ENCODE measurements at places on chromosomes 7 and 10. TPM values are rescaled to one million over a fixed set of nuclear protein-coding genes. Genes with fewer than 3 reads are reported as not detected.

Gene GRID2IP
- 0.09 TPM for total RNA-seq

- H3K4me1 ChIP-seq: peaks cover 17% of the 10 kb centered on the region
- no peaks in the 10 kb centered on the region for H3K27me3 ChIP-seq
- peak overlapping the region; percentile 81 for H3K27ac ChIP-seq
- peak; percentile 48 for DNase-seq
- no peaks in the 10 kb centered on the region for H3K36me3 ChIP-seq
- peak overlapping the region; percentile 69 for H3K4me3 ChIP-seq
These were observed 659 bp downstream of the OPTN start for GRCh38 chr10:13100349-13101294.

DNA sequence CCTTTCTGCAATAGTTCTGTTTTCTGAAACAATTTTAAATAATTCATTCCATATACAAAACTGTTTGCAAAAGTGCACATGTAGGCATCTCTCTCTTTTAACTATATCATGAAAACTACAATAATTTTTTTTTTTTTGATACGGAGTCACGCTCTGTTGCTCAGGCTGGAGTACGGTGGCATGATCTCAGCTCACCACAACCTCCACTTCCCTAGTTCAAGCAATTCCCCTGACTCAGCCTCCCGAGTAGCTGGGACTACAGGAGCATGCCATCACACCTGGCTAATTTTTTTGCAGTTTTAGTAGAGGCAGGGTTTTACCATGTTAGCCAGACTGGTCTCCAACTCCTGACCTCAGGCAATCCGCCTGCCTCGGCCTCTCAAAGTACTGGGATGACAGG is 44.0 kb upstream of the SEMA3A start:
- H3K4me1 ChIP-seq: no peaks in the 10 kb centered on the region
- DNase-seq: no peak
- H3K4me3 ChIP-seq: no peak overlapping the region
- no peaks in the 10 kb centered on the region for H3K27me3 ChIP-seq
- H3K36me3 ChIP-seq: no peaks in the 10 kb centered on the region
- no peak overlapping the region for H3K27ac ChIP-seq

- H3K4me3 ChIP-seq: no peak overlapping the region
- H3K4me1 ChIP-seq: peaks cover 9% of the 10 kb centered on the region
- no peak for DNase-seq
- H3K27ac ChIP-seq: no peak overlapping the region
These were observed 18.8 kb upstream of the CHST12 start for GRCh38 chr7:2384354-2385243.

DNA sequence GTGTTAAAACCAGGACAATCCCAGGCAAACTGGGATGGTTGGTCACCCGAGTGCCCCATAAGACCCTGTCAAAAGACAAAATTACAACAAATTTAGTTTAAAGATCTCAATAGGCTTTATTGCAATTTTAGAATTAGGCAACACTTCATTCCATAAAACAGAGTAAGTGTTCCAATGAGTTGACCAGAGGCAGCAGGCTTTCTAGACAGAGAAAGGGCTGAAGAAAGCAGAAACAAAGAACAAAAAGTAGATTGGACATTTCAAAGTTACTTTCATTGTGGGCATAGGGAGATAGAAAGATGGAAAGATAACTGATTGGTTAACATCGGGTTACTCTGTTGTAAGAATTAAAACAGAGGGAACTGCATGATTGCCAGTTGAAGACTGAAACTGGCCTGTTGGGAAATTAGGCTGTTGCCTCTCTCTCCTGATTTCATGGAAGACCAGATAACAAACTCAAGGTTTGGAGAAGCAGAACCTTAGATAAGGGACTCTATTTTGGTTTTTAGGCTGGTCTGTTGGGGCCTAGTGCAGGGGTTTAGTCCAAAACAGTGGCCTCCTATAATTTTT is 36.3 kb downstream of the ENTPD1 start:
- no peak overlapping the region for H3K4me3 ChIP-seq
- peak overlapping the region; percentile 87 for H3K27ac ChIP-seq
- H3K27me3 ChIP-seq: no peaks in the 10 kb centered on the region
- H3K36me3 ChIP-seq: no peaks in the 10 kb centered on the region
- DNase-seq: no peak

DNA sequence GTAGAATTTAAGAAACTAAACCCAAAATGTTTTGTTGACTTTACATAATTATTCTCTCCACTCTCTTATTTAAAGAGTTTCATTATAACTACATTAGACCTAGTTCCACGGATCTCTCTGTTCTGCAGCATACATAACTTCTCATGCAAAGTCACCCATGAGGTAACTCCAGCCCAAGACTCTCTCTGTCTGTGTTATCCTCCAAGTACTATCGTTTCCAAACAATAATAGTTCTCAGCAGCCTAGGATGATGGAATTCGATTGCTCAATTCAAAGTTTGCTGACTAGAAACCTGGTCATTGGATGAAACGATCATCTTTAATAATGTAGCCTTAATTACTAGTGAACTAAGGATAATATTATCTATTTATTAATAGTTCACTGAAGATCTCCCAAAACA is 203.1 kb upstream of the PTN start:
- no peak overlapping the region for H3K27ac ChIP-seq
- H3K36me3 ChIP-seq: no peaks in the 10 kb centered on the region
- no peak overlapping the region for H3K4me3 ChIP-seq
- no peak for DNase-seq
- H3K4me1 ChIP-seq: no peaks in the 10 kb centered on the region

- H3K4me1 ChIP-seq: peaks cover 9% of the 10 kb centered on the region
- peak overlapping the region; percentile 75 for H3K27ac ChIP-seq
- no peak for DNase-seq
- H3K27me3 ChIP-seq: no peaks in the 10 kb centered on the region
These were observed 31.3 kb downstream of the RSBN1L start for GRCh38 chr7:77727527-77727926.

GRCh38 chr10:6045314-6045848 is 16.8 kb downstream of the IL2RA start:
- H3K27me3 ChIP-seq: no peaks in the 10 kb centered on the region
- H3K4me1 ChIP-seq: no peaks in the 10 kb centered on the region
- H3K36me3 ChIP-seq: no peaks in the 10 kb centered on the region
- H3K27ac ChIP-seq: no peak overlapping the region

DNA sequence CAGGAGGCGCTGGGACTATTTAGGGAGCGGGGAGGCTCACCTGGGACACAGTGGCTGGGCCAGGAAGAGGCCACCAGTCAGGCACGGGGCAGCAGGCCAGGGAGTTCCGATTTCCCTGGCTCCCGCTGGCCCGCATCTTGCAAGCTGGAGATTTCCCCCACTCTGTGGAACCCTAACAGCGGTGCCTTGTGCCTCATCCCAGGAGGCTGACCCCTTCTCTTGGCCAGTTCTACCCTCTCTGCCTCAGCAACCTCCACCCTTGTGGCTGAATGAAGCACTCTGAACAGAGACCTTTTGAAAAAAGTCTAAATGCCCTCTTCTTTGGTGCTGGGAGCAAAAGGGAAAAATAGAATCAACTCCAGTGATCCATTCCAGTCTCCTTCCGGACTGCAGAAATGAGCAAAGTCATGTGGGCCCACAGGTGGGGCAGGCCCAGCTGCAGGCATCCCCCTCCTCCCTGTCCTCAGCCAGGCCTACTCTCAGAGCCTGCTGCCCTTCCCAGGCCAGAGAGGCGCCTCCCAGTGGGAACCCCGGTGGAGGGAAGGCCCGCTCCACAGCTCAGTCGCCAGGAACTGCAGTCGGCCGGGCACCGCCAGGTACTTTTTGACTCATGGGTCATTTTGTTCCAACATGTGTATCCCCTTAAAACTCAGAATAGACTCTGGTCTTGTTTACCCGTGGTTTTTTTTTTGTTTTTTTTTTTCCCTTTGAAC is 155.5 kb downstream of the ZNF248 start:
- no peaks in the 10 kb centered on the region for H3K4me1 ChIP-seq
- H3K27me3 ChIP-seq: no peaks in the 10 kb centered on the region
- H3K27ac ChIP-seq: no peak overlapping the region
- no peak overlapping the region for H3K4me3 ChIP-seq

- H3K36me3 ChIP-seq: no peaks in the 10 kb centered on the region
- peaks cover 9% of the 10 kb centered on the region for H3K27me3 ChIP-seq
- no peaks in the 10 kb centered on the region for H3K4me1 ChIP-seq
- DNase-seq: no peak
- H3K27ac ChIP-seq: no peak overlapping the region
These were observed 39.3 kb upstream of the HMX3 start for GRCh38 chr10:123096452-123096851.
